Omental fat pad (tissue), 4 donors: ENCODE measurements at places on chromosomes 3 and 15. TPM values are rescaled to one million over a fixed set of nuclear protein-coding genes. Genes with fewer than 3 reads are reported as not detected.

The TAGLN3 gene
- not detected for total RNA-seq

The EIF4A2 gene
- 315 TPM for total RNA-seq

The PCSK6 gene
- total RNA-seq = 9.7 TPM

The SENP2 gene
- total RNA-seq = 28.7 TPM

The BSN gene
- total RNA-seq = 0.25 TPM

The ADIPOQ gene
- 1,417 TPM for total RNA-seq

The ADAMTS9 gene
- total RNA-seq = 203 TPM
